ENCODE measurements at places on chromosomes 3 and 15.

- no peak for DNase-seq
Observed at GRCh38 chr3:127606981-127607595, 8.9 kb downstream of the MCM2 start.

DNA sequence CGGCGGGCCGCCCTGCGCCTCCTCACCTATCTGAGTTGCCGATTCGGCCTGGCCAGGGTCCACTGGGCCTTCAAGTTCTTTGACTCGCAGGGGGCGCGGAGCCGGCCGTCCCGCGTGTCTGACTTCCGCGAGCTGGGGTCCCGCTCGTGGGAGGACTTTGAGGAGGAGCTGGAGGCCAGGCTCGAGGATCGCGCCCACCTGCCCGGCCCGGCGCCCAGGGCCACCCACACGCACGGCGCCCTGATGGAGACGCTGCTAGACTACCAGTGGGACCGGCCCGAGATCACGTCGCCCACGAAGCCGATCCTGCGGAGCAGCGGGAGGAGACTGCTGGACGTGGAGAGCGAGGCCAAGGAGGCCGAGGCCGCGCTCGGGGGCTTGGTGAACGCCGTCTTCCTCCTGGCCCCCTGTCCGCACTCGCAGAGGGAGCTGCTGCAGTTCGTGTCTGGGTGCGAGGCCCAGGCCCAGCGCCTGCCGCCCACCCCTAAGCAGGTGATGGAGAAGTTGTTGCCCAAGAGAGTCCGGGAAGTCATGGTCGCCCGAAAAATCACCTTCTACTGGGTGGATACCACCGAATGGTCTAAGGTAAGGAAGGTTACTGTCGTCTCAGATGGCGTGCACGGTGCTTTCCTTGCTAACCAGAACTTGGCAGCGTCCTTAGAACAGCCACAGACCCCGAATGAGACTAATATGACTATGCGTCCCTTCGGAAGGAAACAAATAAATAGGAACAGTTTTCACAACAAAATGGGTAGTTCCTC is 567 bp downstream of the TICRR start:
- peak; percentile 16 for DNase-seq

- peak; percentile 3 for DNase-seq
Observed at GRCh38 chr3:42176242-42177034, 85.3 kb downstream of the TRAK1 start.

GRCh38 chr3:124928333-124929202 is 6.0 kb downstream of the MUC13 start:
- DNase-seq, result peak; percentile 55

DNA sequence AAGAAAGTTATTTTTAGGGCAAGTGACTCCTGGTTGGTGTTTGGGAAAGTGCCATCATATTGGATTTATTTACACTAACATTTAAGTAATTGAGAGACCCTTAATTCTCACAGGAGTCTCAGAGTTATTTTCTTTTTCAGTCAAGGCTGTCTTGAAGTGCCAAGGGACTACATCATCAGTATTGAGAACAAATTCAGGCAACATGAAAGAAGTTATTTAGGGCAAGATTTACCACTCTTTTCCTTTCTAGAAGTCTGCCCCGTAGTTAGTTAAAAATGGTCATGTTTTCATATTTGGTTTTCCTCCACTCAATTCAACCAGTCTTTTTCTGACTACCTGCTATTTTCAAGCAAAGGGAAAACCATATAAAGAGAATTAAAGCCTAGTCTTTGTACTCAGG is 6.1 kb downstream of the B4GALT4 start:
- DNase-seq, result no peak

DNA sequence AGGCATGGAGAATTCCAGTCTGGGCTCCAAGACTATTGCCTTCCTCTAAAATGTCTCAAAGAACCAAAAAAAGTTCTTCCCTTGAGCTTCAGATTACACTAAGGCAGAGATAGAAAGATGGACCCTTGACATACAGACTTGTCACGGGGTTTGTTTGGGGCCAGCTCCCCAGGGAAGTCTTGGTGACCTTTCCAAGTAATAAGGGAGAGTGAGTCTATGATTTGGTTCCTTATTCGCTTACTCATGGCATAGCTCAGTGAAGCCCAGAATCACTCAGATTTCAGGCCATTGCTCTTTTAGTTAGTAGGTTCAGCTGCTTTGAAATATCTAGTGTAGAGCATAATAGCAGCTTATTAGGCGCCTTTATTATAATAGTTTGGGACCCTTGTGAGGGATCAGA is 90.3 kb downstream of the PLCL2 start:
- DNase-seq, result no peak

DNA sequence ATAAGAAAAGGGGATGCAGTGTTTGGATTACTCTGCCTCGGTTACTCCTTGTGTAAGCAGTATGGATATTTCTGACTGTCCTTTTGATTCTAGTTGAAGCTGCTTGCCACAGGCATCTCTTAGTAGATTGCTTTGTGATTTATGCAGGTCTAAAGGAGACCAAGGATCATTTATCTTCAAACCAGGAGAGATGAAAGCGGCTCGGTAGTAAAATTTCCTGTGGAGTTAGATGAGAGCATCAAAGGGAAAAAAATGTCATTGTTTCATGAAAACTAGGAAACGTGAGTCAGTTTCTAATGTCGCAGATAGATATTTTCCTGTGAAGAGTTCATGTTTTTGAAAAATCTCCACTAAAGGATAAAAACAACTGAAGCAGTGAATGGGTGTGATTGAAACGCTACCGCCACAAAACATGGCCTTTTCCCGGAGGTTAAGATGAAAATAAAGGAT is 254.0 kb upstream of the TBL1XR1 start:
- DNase-seq, result no peak

- no peak for DNase-seq
Observed at GRCh38 chr3:11948866-11949265, 55.3 kb upstream of the SYN2 start.

DNA sequence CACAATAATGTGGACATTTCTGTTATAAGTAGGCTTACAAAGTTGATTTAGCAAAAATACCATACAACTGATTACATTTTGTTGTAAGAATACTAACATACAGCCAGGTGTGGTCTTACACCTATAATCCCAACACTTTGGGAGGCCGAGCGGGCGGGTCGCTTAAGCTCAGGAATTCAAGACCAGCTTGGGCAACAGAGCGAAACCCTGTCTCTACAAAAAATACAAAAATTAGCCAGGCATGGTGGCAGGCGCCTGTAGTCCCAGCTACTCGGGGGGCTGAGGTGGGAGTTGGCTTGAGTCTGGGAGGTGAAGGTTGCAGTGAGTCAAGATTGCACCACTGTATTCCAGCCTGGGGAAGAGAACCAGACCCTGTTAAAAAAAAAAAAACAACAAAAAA is 67.1 kb downstream of the DLG1 start:
- DNase-seq, result no peak

DNA sequence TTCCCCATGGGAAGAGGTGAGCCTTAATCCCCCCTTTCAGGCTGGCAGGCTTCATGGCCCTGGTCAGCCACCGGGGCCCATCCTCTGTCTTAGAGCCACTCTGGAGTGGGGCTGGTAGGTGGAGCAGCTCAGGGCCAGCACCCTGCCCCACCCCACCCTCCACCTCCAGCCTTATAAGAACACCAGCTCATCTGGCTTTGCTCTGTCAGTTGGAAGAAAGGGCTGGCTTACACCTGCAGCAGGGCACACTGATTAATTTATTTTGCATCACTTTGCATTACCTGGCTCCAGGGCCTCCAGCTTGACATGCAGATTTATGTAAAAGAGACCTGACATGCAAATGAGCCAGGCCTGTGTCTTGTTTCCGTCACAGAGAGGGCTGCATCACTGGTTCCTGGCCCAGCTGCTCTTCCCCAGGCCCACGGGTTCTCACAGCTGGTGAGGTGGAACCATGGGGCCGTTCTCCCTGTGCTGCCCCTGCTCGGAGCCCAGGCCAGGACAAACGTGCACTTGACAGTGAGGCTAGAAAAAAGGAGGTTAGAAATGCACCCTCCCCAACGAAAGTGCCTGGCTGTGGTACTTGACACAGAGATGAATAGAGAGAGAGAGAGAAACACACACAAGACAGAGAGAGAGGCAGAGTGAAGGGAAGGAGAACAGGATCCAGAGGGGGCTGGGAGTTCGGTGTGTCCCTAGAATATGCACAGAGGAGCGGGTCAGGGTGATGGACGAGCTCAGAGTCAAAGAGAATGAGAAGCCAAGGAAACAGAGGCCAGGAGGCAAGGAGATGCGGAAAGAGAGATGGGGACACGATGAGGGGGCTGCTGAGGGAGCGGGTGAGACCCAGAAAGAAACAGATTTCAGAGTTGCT is 44.5 kb upstream of the MAGEF1 start:
- DNase-seq, result peak; percentile 28

GRCh38 chr3:55946574-55947160 is 459.6 kb upstream of the WNT5A start:
- no peak for DNase-seq

GRCh38 chr3:32856901-32857507 is 39.2 kb downstream of the TRIM71 start:
- no peak for DNase-seq

- DNase-seq, result no peak
Observed at GRCh38 chr3:28940530-28940929, 340.3 kb upstream of the RBMS3 start.

GRCh38 chr3:44104668-44105321 is 136.9 kb upstream of the TOPAZ1 start:
- DNase-seq, result no peak

GRCh38 chr3:48244461-48244860 is 3.6 kb downstream of the ZNF589 start:
- DNase-seq, result no peak

DNA sequence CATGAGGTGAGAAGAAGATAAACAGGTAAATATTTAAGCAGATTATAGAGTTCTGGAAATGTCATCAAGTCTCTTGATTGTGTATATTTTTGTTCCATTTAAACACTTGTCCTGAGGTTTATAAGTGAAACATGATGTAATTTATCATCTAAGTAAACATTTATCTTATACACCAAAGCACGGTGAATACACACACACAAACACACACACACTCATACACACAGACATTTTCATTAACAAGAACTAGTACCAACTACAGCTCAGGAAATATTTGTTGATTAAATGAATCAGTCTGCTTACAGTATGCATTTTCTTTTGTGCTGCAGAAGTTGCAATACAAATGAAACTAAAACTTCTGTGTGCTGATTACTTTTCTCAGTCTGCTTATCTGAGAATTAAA is 357.3 kb downstream of the ZBTB20 start:
- DNase-seq, result no peak

- DNase-seq, result no peak
Observed at GRCh38 chr3:127097481-127097880, 95.5 kb upstream of the PRR23E start.

GRCh38 chr3:46536758-46537157 is 29.3 kb downstream of the LRRC2 start:
- DNase-seq, result no peak

DNA sequence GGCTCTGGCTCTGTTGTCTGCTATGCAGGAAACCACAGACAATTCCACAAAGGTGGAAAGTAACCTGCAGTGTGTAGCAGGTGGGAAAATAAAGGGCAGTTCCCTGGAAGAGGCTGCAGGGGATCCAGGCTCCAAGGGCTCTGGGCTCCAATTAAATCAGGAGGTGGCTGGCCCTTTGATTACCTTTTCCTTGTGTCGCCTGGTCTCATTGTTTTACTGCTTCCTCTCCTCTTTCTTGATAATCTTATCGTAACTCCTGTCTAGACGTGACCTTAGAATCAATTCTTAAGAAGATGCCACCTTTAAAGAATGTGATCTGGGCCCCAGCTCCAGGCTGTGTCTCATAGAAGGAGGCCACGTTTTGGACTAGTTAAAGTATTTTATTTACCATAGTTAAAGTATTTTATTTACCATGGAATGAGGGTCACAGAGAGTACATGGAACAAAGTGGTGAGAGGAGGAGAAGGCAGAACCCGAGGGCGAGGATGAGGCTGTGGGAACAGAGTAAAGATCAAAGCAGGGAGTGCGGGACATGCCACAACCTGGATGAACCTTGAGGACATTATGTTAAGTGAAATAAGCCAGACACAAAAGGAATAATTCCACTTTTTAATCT is 237.5 kb upstream of the STT3B start:
- DNase-seq, result no peak

GRCh38 chr3:144590854-144591253 is 619.2 kb downstream of the DIPK2A start:
- no peak for DNase-seq

GRCh38 chr15:95948411-95948810 is 382.1 kb upstream of the NR2F2 start:
- DNase-seq, result no peak

- DNase-seq, result no peak
Observed at GRCh38 chr3:131282379-131282778, 99.2 kb upstream of the NUDT16 start.

DNA sequence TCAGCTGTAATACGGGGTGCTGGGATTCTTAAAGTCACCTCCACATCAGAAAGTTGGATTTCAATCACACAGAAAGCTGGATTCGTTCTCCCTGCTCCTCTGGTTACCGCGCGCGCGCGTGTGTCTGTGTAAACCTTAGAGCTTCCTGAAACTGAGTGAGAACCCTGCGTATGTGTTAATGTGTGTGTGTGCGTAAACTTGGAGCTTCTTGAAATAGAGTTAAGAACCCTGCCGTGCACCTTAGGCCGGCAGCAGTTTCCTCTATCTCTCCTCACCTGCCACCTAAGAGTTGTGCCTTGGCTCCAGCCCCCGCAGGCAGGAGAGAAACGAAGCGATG is 531 bp downstream of the LZTFL1 start:
- no peak for DNase-seq
